ENCODE measurements at places on chromosomes 6 and 20.

DNA sequence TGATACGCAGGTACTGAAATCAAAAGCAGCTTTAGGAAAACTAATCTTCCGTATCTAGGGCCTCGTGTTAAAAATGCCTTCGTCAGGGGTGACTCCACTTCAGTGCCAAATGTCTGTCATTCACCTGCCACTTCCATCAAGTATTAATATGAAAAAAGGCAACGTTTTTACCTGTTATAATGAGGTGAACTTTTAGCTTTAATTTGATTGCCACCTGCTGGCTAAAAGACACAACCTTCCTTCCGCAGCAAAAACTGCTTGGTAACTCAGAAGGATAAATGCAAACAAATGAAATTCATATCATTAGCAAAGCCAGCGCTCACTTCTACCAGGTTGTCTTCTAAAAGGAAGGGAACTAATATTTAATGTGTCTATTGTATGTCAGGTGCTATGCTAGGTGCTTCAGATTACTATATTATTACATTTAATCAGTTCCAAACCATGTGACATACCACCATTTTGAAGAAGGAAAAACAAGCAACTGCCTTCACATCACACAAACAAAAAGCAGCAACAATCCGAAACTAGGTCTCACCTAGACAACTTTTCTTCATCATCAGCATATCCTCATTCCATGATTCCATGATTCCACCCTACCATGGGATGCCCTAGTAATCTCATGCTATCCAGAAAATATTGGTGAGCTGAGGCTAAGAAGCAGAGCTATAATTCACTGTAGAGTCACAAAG, 20.6 kb upstream of the ARHGAP18 start:
- no peak for DNase-seq

DNA sequence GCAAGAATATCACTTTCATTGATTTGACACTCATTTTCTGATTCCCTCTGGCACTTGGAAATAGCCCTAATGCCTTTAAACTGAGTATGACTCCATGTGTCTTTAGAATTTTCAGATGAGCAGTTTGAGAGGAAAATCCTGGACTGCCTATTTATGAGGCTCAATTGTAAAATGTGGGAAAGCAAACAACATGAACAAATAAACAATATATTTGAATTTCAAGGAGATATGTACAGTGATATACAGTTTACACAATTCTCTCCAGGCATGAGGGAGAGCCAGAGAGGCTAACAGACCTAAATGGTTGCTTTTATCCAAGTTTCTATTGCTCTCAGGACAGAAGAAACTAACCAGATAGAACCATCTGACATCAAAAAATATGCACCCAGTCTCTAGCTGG, 748.2 kb upstream of the NRSN1 start:
- DNase-seq: no peak

- DNase-seq: no peak
These were observed 302.2 kb upstream of the GJE1 start for GRCh38 chr6:141830530-141830929.

DNA sequence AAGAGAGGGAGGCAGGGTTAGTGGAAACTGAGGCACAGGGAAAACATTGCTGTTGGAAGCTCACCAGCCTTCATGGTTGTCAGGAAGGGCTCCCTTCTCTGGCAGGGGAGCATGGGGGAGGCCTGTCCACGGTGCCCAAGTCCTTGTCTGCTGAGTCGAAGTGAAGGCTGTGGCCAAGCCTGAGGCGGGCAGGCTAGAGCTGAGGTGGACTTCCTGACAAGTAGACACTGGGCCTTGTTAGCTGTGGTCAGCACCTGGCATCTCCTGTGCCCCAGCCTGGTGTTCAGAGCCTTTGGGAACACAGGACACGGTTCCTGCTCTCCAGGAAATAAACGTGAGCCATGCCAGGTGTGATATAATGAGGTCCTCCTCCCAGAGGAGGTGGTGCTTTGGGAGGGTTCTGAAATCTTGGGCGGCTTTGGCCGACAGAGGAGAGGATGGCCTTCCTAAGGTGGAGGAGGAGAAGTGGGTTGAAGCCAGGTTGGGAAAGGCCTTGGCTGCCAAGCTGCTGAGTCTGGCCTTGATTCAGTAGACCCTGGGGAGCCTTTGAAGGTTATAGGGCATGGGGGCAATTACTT, 138.4 kb upstream of the RNF24 start:
- DNase-seq: no peak

DNA sequence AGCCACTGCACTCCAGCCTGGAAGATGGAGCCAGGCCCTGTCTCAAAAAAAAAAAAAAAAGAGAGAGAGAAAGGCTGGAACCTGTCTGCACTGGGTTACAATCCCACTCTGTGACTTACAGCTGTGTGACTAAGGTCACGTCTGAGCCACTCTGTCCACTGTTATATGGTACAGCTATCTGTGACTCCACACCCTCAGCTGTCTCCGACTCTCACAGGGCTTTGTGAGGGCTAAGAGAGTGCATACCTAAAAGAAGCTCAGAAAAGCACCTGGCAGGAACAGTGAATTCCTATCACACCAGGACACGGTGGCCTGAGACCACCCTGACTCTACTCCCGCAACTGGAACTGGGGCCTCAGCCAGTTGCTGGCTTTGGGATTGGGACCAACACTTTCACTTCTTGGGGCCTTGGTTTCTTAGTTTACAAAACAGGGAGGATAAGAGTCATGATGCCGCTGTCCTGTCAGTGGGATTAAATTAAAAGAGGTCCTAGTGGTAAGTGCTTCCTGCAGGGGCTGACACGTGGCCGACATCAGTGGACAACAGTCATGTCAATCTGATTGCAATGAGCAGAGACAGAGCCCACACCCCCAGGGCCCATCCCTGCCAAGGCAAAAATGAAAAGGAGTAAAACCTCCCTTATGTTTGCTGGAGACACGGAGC, 5.7 kb upstream of the CD93 start:
- DNase-seq: no peak

GRCh38 chr6:150299873-150300485, 68.8 kb upstream of the IYD start:
- peak; percentile 41 for DNase-seq

- DNase-seq: no peak
These were observed 168.9 kb downstream of the PDSS2 start for GRCh38 chr6:107290491-107290890.

DNA sequence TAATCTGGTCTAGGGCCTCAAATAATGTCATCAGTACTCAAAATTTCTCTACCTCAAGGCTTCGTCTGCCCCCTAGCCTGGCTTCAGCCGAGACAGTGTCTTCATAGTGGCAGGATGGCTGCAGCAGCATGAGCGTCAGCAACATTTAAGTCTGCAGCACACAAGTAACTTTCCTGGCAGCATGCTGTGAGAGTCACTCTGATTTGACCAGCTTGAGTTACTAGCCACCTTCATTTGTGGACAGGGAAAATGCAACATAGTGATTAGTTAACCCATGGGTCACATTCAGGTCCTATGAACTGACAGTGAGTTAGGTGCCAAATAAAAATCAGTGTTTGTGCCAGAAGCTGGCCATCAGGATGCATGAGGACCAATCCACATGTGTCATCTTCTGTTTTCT, 209.9 kb upstream of the SLC35B3 start:
- DNase-seq: no peak

- no peak for DNase-seq
These were observed 329.0 kb upstream of the MARCKS start for GRCh38 chr6:113528111-113528510.

- DNase-seq: no peak
These were observed 396.7 kb downstream of the HACE1 start for GRCh38 chr6:104462811-104463599.

DNA sequence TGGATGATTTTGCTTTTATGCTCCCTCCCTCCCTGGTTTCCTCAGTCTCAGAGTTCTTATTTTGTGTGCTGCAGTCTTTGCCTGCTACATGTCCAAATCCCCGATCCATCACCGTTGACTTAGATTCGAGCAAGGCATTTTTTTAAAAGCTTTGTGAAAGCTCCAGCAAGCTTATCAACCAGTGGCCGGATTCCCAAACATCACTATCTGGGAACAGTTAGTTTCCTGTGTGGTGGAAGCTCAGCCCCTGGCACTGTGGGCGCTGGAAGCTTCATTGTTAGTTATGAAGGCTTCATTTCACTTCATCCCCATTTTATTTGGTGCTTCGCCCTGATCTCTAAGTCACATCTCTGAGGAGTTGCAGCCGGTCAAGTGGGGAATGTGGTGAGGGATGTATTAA, 44.7 kb downstream of the DEK start:
- DNase-seq: no peak

DNA sequence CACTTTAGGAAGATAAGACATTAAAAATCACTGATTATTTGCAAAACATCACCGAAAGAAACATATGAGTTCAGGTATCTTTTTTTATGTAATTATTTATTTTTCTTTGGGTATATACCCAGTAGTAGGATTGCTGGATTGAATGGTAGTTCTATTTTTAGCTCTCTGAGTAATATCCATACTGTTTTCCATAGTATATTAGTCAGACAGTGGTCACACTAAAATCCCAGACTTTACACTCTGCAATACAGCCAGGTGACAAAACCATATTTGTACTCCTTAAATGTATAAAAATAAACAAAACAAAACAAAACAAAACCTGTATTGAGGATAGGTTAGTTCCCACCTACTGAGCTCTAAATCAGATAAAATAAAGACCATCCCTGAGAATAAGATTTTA, 1024.3 kb upstream of the EYS start:
- DNase-seq: no peak

GRCh38 chr6:168934660-168935627, 318.7 kb downstream of the THBS2 start:
- no peak for DNase-seq

GRCh38 chr6:139126255-139126654, 8.6 kb upstream of the HECA start:
- no peak for DNase-seq

DNA sequence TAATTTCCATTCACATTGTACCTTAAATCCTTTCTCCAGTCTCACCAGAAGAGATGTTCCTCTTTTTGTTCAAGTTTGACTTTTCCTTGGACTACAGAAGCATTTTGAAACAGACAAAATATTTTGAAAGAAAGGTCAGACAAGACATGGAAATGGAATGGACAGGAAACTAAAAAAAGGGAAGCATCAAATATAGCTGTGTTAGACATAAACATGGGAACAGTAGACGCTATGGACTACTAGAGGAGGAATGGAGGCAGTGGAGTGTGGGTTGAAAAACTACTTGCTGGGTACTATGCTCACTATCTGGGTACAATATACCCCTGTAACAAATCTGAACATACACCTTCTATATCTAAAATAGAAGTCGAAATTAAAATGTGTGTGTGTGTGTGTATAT, 4.1 kb upstream of the FAM135A start:
- DNase-seq: no peak

- DNase-seq: no peak
These were observed 41.6 kb upstream of the RAB23 start for GRCh38 chr6:57263739-57264138.

DNA sequence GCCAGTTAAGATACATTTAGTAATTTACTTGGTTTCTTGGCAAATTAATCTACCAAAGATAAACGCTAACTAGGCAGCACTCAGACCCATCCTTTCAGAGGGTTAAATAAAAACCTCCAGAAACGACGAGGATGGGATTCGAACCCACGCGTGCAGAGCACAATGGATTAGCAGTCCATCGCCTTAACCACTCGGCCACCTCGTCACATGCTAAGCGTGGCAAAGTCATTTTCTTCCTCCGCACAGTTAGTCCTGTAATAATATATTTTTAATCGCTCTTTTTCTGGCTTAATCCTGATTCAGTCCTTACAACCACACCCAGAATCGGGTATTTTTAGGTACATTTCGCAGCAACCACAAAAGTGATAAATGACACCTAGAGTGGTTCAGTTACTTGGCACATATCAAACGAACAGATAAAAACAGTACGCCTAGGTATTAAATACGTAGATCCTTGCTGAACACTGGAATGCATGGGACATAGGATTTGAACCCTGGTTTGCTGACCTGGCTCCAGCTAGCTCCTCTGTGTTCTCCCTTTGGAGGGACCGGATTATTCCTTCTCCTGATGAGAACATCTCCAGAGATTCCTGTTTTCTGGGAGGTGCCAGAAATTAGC, 71.6 kb downstream of the GPX5 start:
- DNase-seq: no peak

GRCh38 chr20:24034820-24035219, 46.2 kb upstream of the GGTLC1 start:
- DNase-seq: peak; percentile 32

DNA sequence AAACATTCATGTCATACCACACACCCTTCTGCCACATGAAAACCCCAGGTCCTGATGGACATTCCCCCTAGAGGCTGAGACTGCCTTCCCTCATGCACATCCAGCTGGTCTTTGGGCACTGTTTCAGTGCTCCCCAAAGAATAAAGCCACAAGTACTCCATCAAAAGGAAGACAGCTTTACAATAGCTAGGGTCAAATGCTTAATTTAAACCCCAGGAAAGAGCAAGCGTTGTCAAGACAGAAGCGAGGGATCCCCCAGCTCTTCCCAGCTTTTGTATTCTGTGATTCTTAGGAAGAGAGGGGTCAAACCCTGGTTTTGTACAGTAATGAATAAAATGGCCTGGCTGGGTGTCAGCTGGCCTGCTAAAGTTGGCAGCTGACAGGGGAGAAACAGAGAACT, 82.4 kb upstream of the IYD start:
- DNase-seq: no peak

DNA sequence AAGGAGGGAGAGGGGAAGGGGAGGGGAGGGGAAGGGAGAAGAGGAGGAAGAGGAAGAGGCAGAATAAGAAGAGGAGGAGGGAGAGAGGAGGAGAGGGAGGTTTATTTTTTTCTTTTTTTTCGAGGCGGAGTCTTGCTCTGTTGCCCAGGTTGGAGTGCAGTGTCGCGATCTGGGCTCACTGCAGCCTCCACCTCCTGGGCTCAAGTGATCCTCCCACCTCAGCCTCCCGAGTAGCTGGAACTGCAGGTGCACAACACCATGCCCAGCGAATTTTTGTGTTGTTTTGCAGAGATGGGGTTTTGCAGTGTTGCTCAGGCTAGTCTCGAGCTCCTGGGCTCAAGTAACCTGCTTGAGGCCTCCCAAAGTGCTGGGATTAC, 6.1 kb upstream of the GJA10 start:
- DNase-seq: no peak

DNA sequence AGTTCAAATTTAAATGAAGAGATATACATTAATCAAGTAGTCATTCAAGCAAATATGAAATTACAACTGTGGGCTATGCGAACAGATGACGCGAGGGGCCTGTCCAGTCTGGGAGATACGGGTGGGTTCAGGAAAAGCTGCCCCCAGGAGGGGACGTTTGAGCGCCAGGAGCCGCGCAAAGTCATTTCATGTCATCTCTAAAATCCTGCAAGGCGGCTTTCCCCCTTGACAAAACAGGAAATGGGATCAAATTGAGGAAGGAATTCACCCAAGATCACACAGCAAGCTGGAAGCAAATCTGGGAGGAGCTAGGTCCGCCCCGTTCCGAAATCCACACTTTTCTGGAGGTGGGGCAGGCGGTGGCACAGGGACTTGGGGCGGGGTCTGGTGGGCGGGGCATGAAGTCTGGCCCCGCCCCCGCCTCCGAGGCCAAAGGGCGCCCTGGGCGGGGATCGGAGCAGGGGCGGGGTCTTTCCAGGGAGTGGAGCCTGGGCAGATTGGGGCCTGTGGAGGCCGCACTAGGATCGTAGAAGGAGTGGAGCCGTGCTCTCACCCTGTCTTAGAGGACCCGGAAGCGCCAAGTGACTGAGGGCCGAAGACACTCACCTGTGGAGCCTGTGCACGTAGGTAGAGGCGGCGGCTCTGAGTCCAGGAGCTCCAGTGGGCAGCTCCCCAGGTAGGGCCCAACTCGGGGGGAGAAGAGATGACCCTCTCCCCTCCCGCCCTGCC, at the start of gene LPIN3:
Gene LPIN3, plus strand, starts transcription at position 495 of the 729 bp plus-strand sequence. CDS start 4,983 bp downstream, outside the sequence.
- DNase-seq: peak; percentile 59
